ENCODE measurements at places on chromosomes 1 and 21. TPM values are rescaled to one million over a fixed set of nuclear protein-coding genes. Genes with fewer than 3 reads are reported as not detected.

DPT gene
- total RNA-seq, result not detected

FNBP1L gene
- total RNA-seq, result 0.81 TPM

TAF5L gene
- total RNA-seq, result 14.1 TPM

LAD1 gene
- not detected for total RNA-seq

DNA sequence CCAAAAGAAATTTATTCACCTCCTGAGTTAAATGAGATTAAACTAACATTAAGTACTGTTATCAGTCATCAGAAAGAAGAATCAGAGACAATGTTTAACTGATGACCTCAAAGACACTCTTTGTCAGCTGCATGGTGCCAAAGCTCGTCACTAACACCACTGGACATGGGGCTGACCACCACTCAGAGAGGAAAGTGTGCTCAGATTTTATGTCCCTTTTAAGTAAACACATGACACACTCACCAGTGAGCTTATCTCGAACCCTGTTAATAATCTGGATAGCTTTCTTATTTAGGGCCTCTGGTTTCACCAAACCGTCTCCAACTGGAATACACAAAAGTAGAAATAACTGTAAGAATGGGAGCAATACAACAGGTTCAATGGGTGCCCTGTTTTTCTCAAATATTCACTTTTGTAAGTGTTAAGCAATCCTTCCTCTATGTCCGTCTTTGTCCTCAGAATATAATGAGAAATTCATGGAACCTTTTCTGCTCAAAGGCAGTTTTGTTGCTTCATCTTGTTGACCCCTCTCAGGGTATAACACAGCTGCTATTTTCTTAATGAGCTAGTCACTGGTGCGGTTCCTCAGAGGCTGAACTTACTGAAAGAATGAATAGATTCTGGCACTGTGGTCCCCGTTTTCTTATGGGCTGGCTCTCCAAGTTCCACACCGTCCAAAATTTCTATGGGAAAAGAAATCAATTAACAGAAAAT, 9.5 kb upstream of the EXOSC10 start:
- H3K36me3 ChIP-seq, result peaks cover 40% of the 10 kb centered on the region
- no peaks in the 10 kb centered on the region for H3K27me3 ChIP-seq
- no peak overlapping the region for H3K4me3 ChIP-seq
- no peak overlapping the region for H3K27ac ChIP-seq

DNA sequence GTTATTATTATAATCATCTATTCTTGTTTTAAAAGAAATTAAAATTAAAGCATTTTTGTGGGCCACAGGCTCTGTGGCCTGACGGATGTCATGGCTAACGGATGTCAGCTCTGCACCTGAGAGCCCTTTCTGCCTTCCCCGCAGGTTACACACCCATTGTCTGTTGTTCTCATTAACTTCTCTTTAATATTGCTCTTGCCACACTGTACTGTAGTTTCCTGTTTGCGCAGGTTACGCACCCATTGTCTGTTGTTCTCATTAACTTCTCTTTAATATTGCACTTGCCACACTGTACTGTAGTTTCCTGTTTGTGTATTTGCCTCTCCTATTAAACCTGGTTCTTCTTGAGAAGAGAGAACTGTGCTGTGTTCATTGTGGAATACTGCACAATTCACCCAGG, 294.4 kb upstream of the PLXNA2 start:
- no peaks in the 10 kb centered on the region for H3K4me1 ChIP-seq
- no peak overlapping the region for H3K4me3 ChIP-seq
- H3K27me3 ChIP-seq, result no peaks in the 10 kb centered on the region
- no peak overlapping the region for H3K27ac ChIP-seq

DNA sequence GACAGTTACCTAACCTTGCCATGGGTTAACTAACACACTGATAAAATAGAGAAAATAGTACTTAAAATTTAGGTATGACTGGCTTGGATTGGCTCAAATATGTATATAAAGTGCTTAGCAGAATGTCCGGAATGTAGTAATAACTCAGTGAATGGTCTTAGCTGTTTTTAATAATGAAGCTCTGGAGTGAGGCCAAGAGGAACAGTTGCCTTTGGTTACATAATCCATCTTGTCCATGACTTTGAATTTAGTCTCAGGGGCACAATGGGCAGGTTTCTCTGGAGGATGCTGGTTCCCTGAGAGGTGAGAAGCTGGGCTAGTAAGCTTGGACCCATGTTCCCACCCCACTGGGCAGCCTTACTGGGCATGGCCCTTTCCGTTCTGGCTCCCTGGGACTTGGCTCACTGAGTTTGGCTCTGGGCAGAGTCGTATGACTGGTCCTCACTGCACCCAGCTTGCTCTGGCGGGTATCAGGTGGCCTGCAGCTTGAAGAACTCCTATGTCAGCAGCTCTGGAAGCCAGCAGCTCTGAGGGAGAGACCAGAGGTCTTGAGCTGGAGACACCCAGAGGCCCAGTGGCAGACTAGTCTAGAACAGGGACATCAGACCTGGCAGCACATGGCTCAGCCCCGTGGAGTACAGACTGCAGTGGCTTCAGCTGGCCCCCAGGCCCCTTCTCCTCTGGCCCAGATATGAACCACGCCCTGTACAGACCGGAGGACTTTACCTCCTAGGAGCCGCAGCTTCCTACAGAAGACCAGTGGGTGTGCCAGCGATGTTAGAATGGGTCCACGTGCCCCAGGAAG, 40.4 kb downstream of the TENT5C start:
- no peak overlapping the region for H3K4me3 ChIP-seq
- H3K27ac ChIP-seq, result no peak overlapping the region
- no peaks in the 10 kb centered on the region for H3K36me3 ChIP-seq
- H3K4me1 ChIP-seq, result peaks cover 9% of the 10 kb centered on the region
- peaks cover 6% of the 10 kb centered on the region for H3K27me3 ChIP-seq

- no peak overlapping the region for H3K27ac ChIP-seq
- DNase-seq, result no peak
- H3K36me3 ChIP-seq, result no peaks in the 10 kb centered on the region
These were observed 1494.8 kb downstream of the KCNT2 start for GRCh38 chr1:195113471-195113870.

GRCh38 chr1:162987866-162988265, 81.3 kb upstream of the RGS4 start:
- no peaks in the 10 kb centered on the region for H3K4me1 ChIP-seq
- H3K4me3 ChIP-seq, result no peak overlapping the region
- no peak for DNase-seq
- no peak overlapping the region for H3K27ac ChIP-seq
- peaks cover 5% of the 10 kb centered on the region for H3K27me3 ChIP-seq

GRCh38 chr1:232162001-232162400, 467.9 kb downstream of the SIPA1L2 start:
- H3K4me3 ChIP-seq, result no peak overlapping the region
- H3K27ac ChIP-seq, result no peak overlapping the region
- DNase-seq, result no peak
- H3K36me3 ChIP-seq, result no peaks in the 10 kb centered on the region
- H3K4me1 ChIP-seq, result no peaks in the 10 kb centered on the region
- H3K27me3 ChIP-seq, result peaks cover 2% of the 10 kb centered on the region

DNA sequence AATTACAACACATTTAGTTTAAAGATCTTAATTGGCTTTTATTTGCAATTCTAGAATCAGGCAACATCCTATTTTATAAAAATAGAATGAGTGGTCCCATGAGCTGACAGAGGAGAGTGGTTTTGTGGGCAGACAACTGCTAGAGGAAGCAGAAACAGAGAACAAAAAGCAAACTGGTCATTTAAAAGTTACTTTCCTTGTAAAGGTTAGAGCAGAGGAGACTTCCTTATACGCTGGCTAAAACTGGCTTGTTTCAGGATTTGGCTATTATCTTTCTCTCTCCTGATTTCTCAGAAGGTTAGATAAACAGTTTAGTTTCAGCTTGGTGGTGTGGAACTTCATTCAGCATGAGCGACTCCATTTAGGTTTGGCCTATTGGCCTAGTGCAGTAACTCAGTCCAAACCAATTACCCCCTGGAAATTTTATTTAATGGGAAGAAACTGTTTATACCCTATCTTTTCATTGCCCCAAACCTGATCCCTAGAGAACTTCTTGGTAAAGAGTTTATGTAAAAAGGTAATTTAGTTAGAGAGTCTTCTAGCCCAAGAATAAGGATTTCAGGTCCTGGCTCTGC, 32.2 kb upstream of the IL20 start:
- H3K4me1 ChIP-seq, result peaks cover 13% of the 10 kb centered on the region
- no peaks in the 10 kb centered on the region for H3K36me3 ChIP-seq
- H3K4me3 ChIP-seq, result no peak overlapping the region
- H3K27me3 ChIP-seq, result peaks cover 7% of the 10 kb centered on the region
- H3K27ac ChIP-seq, result no peak overlapping the region
- DNase-seq, result no peak

GRCh38 chr1:28417441-28417922, 47.9 kb downstream of the PHACTR4 start:
- no peak overlapping the region for H3K27ac ChIP-seq
- peaks cover 12% of the 10 kb centered on the region for H3K4me1 ChIP-seq
- H3K36me3 ChIP-seq, result no peaks in the 10 kb centered on the region
- H3K4me3 ChIP-seq, result no peak overlapping the region

DNA sequence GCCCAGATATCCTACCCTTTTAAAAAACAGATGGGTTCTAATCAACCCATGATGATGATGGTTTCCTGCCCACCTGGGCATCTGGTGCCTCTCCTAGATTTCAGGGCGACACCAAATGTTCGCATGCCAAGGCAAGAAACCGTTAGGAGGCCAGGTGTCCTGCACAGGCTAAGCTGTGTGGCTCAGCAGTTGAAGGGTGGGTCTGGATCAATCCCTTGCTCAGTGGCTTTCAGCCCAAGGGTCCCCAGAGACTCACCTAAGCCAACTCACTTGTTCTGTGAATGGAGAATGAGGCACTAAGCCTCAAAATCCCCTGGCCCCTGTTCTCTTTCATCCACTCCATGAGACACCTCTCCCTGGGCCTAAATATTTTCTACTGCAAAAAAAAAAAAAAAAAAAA, 169.1 kb upstream of the EDN2 start:
- no peak overlapping the region for H3K27ac ChIP-seq
- H3K4me1 ChIP-seq, result peaks cover 85% of the 10 kb centered on the region
- DNase-seq, result peak; percentile 8
- H3K36me3 ChIP-seq, result peaks cover 32% of the 10 kb centered on the region
- H3K27me3 ChIP-seq, result no peaks in the 10 kb centered on the region

- no peak overlapping the region for H3K27ac ChIP-seq
- peak overlapping the region; percentile 70 for H3K4me3 ChIP-seq
- no peaks in the 10 kb centered on the region for H3K27me3 ChIP-seq
- H3K36me3 ChIP-seq, result no peaks in the 10 kb centered on the region
- peaks cover 7% of the 10 kb centered on the region for H3K4me1 ChIP-seq
- peak; percentile 94 for DNase-seq
These were observed 67.8 kb downstream of the OBSCN start for GRCh38 chr1:228275430-228276173.

All from activated CD4-positive, alpha-beta memory T cell treated with anti-CD3 and anti-CD28 coated beads for 36 hours (primary cell).